Activated gamma-delta T cell treated with Interleukin-2 at 50 U/mL for 16 hours (primary cell): ENCODE measurements at places on chromosomes 1 and 21.
A peak's percentile ranks its signal among the peaks of the same experiment; 100 is the strongest.

DNA sequence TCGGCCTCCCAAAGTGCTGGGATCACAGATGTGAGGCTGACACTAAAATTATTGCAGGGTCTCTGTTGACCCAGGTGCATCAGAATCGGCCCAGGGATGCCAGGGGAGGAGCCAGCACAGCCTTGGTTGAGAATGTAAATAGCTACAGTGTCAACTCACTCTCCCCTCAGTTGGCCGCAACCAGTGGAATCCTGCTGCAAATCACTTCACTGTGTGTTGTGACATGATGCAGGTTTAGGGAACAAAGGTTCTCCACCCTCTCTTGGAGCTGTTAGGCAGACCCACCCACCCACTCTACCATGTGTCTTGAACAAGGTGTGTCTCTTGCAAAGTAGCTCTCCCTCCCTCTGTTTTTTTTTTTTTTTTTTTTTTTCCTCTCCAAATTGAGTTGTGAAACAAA, 60.5 kb upstream of the SOD1 start:
- no peak for DNase-seq

DNA sequence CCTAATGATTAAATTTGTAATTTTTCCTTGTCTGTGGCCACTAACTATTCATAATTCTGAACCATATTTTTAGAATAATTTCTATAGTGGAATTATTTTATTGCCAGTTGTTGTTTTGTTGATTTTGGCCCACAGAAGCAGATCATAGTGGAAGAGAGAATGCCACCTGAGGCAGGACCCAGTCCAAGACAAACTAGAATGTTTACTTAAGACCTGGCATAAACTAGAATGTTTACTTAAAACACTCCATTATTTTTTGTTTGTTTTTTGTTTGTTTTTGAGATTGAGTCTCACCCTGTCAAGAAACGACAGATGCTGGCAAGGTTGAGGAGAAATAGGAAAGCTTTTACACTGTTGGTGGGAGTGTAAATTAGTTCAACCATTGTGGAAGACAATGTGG, 310.2 kb downstream of the MRPL39 start:
- DNase-seq, result no peak

- DNase-seq, result no peak
Measured at GRCh38 chr1:33165209-33165608, 16.6 kb downstream of the TRIM62 start.

DNA sequence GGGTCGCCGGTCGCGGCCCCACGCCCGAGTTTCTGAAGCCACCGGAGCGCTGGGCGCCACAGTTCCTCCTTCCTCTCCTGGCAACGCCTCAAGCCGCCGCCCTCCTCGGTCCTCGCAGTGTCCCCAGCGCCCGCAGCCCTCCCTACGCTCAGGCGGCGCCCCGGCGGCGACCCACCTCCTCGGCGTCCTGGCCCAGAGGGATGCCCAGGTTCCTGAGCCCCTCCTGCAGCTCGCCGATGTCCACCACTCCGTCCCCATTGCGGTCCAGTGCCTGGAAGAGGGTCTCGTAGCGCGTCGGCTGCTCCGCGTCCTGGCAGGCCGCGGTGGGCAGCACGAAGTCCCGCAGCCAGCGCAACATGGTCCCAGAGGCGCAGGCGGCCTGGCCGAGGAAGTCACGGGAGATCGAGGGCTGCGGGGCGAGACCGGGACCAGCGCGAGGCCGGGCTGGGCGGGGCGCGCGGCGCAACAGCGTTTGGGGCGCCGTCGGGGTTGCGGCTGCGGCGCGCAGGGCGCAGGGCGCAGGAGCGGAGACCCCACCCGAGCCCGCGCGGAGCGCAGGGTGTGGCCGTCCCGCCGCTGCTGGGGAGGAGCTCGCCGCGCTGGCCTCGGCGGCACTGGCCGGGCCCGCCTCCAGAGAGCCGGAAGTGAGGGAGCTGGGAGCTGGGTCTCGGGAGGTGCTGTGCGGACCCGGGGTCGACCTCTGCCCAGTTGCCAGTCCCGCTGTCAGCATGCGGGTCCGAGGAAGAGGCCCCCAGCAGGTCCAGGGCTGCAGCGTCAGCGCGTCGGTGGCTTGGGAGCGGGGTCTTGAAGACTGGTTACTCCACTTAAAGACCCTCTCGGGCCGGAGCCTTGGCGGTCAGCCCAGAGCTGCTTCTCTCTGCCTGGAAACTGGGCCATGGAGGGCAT, at the start of gene SLC25A24:
Gene SLC25A24, minus strand, starts transcription at position 563 of the 906 bp plus-strand sequence. Its CDS starts 205 bp downstream, at position 358.
- peak; percentile 69 for DNase-seq

DNA sequence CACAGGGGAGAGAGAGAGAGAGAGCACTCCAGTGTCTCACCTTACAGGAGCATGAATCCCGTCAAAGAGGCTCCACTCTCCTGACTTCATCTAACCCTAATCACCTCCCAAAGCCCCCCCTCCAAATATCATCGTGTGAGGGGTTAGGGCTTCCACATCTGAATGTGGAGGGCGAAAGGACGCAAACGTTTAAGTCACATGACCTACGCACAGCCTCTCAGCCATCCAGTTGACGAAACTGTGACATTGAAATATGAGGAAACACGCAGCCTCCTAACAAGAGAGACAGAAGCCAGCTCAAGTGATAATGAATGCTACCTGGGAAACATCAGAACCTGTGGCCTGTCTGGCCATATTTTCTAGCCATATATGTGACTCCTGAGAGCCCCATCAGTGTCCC, 63.7 kb downstream of the MATN1 start:
- DNase-seq, result no peak

- DNase-seq, result no peak
Measured at GRCh38 chr1:68322096-68322495, 89.8 kb upstream of the WLS start.

DNA sequence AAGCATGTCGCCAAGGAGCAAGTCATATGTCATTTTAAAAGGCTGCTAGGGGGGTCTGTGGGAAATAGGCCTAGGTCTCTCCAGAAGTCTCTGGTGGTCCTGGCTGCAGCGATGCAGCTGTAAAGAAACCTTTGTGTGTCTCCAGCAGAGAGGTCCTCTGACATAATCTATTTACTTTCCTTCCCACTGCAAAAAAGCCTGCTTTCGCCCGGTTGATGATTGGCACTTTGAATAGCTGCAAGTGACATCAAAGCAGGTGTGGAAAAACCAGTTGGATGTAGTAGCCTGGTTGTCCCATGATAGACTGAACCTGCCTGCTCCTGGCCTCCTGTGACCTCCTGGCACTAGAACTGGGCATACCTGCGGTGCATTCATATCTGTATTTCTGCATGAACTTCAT, 13.8 kb downstream of the RASSF5 start:
- no peak for DNase-seq

DNA sequence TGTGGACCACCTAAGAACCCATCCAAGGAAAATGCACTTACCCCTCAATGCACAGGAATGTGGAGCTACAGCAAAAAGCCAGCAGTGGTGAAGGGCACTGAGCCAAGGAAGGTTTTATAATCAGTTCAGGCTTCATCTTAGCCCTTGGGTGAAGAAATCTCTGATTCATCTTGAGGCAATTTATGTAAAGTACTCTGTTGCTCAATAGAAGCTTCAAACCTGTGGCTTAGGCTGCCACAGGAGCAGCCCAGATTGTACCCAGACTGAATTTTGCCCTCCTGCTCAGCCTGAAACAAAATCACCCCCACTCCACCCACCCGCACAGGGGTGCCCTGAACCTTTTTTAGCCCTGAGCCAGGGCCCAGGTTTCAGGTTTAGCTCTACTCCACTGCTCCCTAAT, at the start of gene S100A12:
Gene S100A12, minus strand, starts transcription at position 111 of the 400 bp plus-strand sequence. CDS start 1,029 bp downstream, outside the sequence.
- DNase-seq, result no peak

GRCh38 chr1:67427465-67427864, 2.7 kb downstream of the SERBP1 start:
- DNase-seq, result no peak

DNA sequence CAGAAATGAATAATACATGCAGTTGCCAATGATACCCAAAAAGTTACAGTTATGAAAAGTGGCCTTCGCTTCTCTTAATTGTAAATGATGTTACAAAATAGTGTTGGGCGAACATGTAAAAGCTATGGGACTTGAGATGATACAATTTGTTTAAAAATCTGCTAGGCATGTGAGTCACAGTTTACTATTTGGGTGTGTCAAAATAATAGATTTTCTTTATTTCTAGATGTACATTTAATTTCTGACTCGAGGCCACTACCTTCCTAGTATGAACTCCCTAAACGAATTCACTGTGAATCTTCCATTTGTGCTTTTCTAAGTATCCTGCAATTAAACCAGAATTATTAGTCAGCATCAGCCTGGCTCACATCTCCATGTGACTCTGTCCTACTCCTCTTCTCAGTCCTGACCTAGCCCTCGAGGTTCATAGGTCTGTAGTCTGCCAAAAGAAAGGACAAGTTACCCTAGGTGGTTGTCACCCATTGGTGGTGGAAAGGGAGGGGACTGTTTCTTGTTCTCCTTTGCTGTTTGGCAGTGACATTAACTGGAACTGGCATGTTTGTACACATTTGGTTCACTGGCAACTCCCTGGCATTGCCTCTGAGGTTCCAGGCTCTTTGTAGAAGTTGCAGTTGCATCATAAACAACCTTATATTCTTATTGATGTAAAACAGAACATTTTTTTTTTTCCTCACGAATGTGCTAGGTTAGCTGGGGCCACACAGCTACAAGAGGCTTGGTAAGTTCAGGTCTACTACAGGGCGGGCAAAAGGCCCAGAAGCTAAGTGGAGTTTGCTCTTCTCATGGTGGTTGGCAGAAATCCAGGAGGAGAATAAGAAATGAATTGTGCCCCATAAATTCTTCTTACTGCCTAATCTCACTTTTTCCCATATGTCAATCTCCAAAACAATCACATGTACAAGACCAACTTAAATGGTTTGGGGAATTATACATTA, 746.5 kb upstream of the ADAMTS5 start:
- no peak for DNase-seq

DNA sequence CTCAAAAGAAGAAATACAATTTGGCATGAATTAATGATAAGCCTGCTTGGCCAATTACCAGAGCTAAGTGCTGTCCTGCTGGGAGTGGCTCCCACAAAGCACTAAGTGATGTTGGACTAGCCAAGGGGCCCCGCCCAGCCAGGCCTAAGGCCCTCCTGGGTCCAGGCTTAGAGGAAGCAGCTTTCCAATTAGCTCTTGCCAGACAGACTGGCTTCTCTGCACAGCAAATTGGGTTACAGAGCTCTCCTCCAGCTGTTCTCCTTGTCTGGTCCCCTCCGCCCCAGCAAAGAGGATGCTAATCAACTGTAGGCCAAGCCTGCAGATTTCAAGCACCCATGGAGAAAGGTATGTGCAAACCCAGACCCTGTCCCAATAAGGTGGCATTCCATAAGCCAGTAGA, 151.9 kb downstream of the DMRTA2 start:
- no peak for DNase-seq

DNA sequence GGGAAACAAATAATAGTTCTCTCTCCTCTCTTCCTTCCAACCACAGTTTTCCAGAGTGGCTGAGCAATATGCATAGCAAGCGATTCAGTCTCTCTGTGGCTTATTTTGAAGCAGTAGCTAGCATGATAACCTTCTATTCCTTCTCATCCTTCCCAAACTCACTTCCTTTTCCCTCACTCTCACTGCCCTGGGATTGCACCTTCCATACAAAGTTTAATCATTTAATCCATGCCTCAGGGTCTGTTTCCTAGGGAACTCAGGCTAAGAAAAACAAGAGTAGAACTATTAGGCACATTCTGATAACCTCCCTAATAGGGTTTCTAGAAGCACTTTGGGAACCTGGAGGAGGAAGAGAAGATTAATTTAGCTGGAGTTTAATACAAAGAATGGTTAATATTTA, 97.7 kb upstream of the S1PR1 start:
- DNase-seq, result no peak

- peak; percentile 42 for DNase-seq
Measured at GRCh38 chr1:235998812-235999211, 66.1 kb downstream of the NID1 start.

- no peak for DNase-seq
Measured at GRCh38 chr21:35070436-35070835, 21.3 kb upstream of the RUNX1 start.

GRCh38 chr1:206809504-206810084, 37.3 kb upstream of the IL10 start:
- peak; percentile 21 for DNase-seq

- DNase-seq, result no peak
Measured at GRCh38 chr21:44734026-44734745, 22.8 kb upstream of the TSPEAR start.

DNA sequence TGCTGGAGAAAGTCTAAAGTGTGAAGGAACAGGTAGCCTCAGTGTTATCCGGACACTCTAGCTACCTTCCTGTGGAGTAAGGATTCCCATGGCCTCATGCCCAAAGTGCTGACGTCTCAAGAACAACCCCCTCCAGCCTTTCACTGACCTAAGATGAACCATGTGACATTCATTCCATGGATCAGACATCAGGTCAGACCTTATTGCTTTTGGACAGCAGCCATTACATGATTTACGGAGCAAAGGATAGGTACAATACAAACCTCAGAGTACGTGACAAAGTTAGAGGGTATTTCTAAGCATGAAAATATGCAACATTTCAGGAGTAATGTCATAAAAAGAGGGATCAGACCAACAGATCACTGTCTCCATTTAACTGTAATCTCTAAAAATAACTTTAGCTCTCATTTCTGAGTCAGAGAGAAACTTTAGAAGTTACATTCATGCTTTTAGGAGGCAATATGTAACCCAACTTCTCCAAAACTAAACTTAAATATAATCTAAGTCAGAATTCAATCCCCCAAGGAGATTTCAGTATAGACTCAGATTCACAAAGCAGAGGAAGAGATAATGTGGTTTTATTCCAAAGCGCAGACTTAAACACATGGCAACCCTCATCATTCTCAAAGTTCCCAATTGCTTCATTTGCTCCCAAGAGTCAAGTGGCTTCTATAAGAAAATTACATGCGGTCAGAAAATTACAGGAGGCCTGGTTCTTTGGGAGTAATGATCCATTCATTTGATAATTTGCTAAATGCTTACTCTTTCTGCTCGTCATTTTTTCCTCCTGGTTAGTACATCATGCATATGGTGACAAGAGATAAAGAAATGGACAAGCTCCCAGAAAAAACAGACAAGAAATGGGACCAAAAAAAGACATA, 280.4 kb downstream of the SETD4 start:
- no peak for DNase-seq

DNA sequence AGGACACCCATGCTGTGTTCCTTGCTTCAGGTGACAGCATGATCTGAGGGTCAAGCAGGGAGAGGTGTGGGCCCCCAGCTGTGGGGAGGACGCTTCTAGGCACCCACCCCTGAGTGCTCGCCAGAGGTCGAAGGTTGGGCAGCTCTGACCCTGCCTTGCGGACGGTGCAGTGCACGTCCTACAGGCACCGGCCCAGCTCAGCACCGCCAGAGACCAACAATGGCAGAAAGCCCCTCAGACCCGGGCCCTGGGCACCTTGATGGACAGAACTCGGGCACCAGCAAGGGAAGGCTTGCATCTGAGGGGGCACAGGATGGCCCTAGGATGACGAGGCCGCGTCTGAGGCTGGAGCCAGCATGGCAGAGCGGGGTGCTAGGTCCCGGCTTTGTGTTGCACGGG, 24.7 kb downstream of the NADK start:
- DNase-seq, result no peak

- no peak for DNase-seq
Measured at GRCh38 chr1:182699393-182700350, 15.3 kb upstream of the RGS8 start.

GRCh38 chr1:112689196-112689841, 14.9 kb downstream of the MOV10 start:
- DNase-seq, result no peak
